ENCODE measurements at places on chromosomes 6 and 20.
A peak's percentile ranks its signal among the peaks of the same experiment; 100 is the strongest.

DNA sequence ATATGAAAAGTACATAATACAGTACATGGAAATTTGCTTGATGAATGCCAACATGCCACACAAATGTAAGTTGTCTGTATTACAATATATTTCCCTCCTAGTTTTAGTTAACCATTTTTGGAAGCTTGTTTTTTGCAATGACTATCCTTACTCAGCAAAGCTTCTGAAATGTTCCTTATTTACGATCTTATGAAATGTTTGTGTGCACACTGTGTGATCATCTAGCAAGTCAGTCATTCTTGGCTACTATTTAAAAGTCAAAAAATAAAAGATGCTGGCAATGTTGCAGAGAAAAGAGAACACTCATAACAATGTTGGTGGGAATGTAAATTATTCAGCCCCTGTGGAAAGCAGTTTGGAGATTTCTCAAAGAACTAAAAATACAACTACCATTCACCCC is 33.8 kb downstream of the SUMO4 start:
- DNase-seq = no peak

GRCh38 chr6:154112181-154112809 is 73.3 kb downstream of the OPRM1 start:
- no peak for DNase-seq

GRCh38 chr20:9912858-9913434 is 74.1 kb upstream of the PAK5 start:
- DNase-seq = peak; percentile 3

GRCh38 chr20:1810926-1811620 is 84.1 kb upstream of the SIRPA start:
- no peak for DNase-seq

GRCh38 chr20:43583133-43583864 is 7.4 kb upstream of the IFT52 start:
- no peak for DNase-seq

DNA sequence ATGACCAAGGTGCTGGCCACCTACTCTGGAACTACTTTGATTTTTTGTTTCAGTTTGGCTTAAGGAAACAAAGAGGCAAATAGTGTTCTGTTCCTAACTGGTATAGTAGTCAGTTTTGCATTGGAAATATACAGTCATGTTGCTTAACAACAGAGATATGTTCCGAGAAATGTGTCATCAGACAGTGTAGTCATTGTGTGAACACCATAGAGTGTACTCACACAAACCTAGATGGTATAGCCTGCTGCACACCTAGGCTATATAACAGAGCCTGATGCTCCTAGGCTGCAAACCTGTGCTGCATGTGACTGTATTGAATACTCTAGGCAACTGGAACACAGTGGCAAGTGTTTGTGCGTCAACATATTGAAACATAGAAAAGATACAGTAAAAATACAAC is 80.4 kb downstream of the ARID1B start:
- DNase-seq = no peak

- no peak for DNase-seq
These were observed 45.2 kb downstream of the RANBP9 start for GRCh38 chr6:13666194-13667105.

DNA sequence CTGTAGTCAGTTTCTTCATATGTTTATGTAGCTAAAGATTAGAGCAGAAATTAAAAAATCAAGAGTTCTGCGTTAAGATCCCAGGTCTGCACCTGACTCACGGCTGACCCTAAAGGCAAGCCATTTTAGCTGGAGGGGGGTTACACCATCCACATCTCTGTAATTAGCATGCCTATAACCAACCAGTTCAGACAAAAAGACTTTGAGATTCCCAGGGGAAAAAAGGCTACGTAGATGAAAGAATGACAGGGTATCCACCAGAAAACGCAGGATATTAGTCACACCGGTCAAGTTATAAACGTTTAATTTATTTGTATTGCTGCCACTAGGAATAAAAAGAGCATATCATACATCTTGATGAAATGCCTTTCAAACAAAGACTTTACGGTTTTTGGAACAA is 299.1 kb downstream of the FOXC1 start:
- DNase-seq = no peak

- DNase-seq = no peak
These were observed 35.1 kb downstream of the NFATC2 start for GRCh38 chr20:51507216-51508036.

- no peak for DNase-seq
These were observed 70.3 kb upstream of the RALGAPA2 start for GRCh38 chr20:20782755-20783154.

- DNase-seq = no peak
These were observed 186.1 kb upstream of the SCGN start for GRCh38 chr6:25465941-25466340.

GRCh38 chr20:13813910-13814309 is 29.1 kb downstream of the NDUFAF5 start:
- no peak for DNase-seq

- DNase-seq = no peak
These were observed 33.9 kb downstream of the KIZ start for GRCh38 chr20:21159658-21160380.

DNA sequence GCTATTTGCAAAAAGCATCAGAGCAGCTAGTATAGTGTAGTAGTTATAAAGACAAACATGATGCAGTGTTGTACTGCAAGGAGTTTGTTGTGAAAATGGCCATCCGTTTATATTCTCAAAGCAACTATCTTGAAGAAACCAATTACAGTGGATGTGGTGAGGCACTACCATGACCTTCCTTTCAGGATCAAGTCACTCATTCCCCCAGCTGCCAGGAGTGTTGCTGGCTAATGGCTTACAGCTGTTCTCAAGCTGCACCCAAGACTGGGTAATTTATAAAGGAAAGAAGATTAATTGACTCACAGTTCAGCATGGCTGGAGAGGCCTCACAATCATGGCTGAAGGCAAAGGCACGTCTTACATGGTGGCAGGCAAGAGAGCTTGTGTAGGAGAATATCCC is 29.0 kb downstream of the ADGRF4 start:
- DNase-seq = no peak

Measured in T follicular helper cell (primary cell).